ENCODE measurements at places on chromosomes 7 and 10. TPM values are rescaled to one million over a fixed set of nuclear protein-coding genes. Genes with fewer than 3 reads are reported as not detected.

CNPY1 gene
- total RNA-seq, result not detected

- H3K4me1 ChIP-seq, result peaks cover 26% of the 10 kb centered on the region
- peak overlapping the region; percentile 79 for H3K27ac ChIP-seq
- peak overlapping the region; percentile 58 for H3K4me3 ChIP-seq
- DNase-seq, result no peak
- peaks cover 34% of the 10 kb centered on the region for H3K27me3 ChIP-seq
Observed at GRCh38 chr10:133224756-133225372, 5.2 kb upstream of the UTF1 start.

TLX1 gene
- not detected for total RNA-seq

TRIM73 gene
- total RNA-seq, result 7.9 TPM

DNA sequence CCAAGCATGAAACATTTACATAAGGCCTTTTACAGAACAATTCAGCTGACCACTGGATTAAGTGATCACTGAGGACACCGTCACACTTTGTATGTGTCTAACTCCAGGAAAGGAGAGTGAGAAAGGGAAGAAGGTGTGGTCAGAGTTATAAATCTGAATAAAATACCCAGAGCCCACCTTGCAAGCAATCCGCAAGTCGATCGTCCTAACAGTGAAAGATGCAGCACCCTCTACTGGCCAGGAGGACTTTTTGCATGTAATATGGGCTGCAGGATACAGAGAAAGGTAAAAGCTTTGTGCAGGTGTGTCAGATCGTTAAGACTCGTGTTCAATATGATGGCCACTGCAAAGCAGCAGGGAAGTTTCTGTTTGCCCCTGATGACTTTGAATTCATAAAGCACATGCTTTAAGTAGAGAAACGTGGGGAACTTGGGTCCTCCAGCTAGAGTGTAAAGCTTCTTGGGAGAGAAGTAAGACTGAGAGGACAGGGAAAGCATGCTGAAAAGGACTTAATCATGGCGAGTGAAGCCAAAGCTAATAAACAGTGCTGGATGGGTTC is 68.5 kb upstream of the BMPER start:
- H3K4me1 ChIP-seq, result no peaks in the 10 kb centered on the region
- no peaks in the 10 kb centered on the region for H3K36me3 ChIP-seq
- H3K4me3 ChIP-seq, result no peak overlapping the region
- no peak for DNase-seq
- H3K27ac ChIP-seq, result no peak overlapping the region
- no peaks in the 10 kb centered on the region for H3K27me3 ChIP-seq

EN2 gene
- not detected for total RNA-seq

DNA sequence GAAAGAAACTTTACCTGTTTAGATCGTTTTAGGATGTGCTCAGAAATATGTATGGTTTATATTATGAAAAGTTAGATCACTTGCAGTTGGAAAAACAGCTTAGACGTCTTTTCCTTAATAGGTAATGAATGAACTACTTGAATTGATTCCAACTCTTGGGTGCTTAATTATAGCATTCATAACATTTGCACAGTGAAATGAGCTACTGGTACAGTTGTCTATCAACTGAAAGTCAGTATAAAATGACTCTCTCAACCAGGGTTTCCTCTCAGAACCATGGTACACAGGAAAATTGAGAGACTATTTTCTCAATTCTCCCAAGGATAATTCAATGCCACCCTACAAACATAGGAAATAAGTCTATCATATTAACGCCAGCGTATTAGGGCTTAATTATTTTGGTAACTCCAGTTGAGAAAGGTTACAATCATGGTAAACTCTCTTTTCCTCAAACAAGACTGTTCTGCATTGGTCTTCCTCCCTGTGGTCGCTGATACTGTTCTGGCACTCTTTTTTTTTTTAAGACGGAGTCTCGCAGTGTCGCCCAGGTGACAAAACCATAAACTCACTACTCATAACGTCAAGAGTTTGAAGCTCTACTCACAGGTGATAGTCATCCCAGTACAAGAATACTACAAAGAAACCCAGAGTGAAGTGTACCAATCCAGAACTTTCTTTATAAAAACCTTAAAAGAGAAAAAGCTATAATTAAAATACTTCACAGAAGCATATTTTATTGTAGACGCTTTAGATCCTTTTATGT is 2.0 kb downstream of the ANLN start:
- peaks cover 56% of the 10 kb centered on the region for H3K36me3 ChIP-seq
- peak overlapping the region; percentile 98 for H3K4me3 ChIP-seq
- no peaks in the 10 kb centered on the region for H3K27me3 ChIP-seq
- peaks cover 43% of the 10 kb centered on the region for H3K4me1 ChIP-seq
- peak overlapping the region; percentile 78 for H3K27ac ChIP-seq
- DNase-seq, result peak; percentile 53

DNA sequence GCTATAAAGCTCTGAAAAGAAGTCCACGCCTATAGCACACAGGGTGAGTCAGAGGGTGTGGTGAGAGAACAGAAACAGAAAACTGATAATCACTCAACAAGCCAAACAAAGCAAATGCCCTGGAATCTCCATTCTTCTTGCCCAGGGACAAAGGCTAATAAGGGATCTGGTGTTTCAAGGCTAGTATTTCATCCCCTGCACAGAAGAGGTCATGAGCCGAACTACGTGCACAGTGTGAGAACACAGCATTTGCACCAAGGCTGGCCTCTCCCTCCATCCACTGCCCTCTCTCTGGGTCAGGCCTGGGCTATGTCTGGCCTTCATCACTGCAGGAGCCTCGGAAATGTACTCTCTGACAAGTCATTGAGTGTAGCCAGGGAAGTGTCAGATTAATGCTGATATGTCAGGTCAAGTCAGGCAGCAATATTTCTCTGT is 42.7 kb downstream of the PRR15 start:
- peaks cover 5% of the 10 kb centered on the region for H3K27me3 ChIP-seq
- H3K4me3 ChIP-seq, result no peak overlapping the region
- H3K27ac ChIP-seq, result no peak overlapping the region
- no peaks in the 10 kb centered on the region for H3K36me3 ChIP-seq
- DNase-seq, result no peak

CC2D2B gene
- total RNA-seq, result 4.2 TPM

GRCh38 chr10:133143200-133143533 is 16.9 kb upstream of the KNDC1 start:
- no peak overlapping the region for H3K27ac ChIP-seq
- no peaks in the 10 kb centered on the region for H3K36me3 ChIP-seq
- H3K27me3 ChIP-seq, result peaks cover 30% of the 10 kb centered on the region
- no peak for DNase-seq
- no peak overlapping the region for H3K4me3 ChIP-seq
- peaks cover 4% of the 10 kb centered on the region for H3K4me1 ChIP-seq

GRCh38 chr10:11782793-11783557 is 40.2 kb upstream of the PROSER2 start:
- no peak overlapping the region for H3K27ac ChIP-seq
- H3K36me3 ChIP-seq, result no peaks in the 10 kb centered on the region
- H3K4me1 ChIP-seq, result peaks cover 4% of the 10 kb centered on the region
- no peak for DNase-seq

C7orf57 gene
- 0.12 TPM for total RNA-seq

DNA sequence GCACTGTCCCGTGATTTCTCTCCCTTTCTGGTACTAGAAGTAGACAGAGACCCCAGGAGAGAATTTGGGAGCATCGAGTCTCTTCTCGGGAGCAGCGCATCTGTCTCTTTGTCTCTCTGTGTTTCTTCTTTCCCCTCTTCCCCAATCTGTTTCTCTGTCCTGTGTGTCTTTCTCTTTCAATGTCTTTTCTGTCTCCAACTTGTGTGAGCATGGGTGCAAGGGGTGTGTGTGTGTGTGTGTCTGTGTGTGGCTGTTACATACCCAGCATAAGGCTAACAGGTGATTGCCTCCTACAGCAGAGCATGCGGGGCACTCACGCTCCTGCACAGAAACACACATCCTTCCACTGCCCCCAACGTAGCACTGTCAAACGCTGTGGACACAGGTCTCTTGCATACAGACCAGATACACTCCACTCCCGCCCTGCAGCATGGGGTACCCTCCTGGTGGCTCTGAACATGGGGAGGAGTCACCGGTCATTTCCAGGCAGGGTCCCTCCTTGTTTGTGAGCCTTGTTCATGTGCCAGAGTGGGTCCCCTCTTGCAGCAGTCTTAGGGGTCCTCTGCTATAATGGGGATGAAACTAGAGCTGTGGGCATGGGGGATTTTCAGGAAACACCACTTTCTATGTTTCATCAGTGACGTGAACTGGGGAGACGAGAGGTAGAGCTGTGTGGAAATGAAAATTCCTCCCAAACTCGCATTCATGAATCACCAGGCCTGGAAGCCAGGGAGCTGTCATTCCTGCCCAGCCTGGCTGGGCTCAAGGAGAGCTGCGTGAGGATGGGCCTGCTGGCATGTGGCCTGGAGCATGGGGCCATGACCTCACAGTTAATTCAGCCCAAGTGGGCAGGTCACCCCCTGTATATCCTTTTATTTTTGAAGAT is 980 bp downstream of the ADAMTS14 start:
- DNase-seq, result no peak
- peaks cover 54% of the 10 kb centered on the region for H3K27me3 ChIP-seq
- H3K4me1 ChIP-seq, result peaks cover 15% of the 10 kb centered on the region
- peak overlapping the region; percentile 58 for H3K4me3 ChIP-seq
- H3K27ac ChIP-seq, result no peak overlapping the region

DNA sequence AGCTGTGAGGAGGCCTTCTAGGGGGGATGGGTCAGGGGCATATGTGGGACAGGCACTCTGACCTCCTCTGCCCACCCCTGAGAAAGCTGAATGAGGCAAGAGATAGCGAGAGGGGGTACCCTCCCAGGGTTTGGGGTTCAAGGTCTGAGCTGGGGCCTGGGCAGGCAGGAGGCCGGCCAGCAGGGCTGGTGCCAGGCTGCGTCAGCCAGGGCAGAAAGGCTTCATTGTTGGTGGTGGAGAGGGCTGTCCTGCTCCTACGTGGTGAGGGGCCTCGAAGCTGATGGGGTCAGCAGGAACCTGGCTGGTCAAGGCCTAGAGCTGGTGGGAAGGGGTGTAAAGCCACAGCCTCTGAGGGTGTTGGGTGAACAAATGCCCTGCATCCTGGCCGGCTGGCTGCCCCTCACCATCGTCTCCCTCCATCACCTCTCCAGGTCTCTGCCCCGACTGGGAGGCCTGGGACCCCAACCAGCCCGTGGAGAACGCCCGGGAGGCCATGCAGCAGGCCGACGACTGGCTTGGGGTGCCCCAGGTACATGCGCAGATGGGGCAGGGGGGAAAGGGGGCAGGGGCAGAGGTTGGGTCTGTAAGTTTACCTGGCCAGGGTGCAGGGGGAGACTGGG is 6.6 kb downstream of the FLNC start:
- H3K27ac ChIP-seq, result no peak overlapping the region
- H3K4me3 ChIP-seq, result no peak overlapping the region
- H3K36me3 ChIP-seq, result no peaks in the 10 kb centered on the region
- H3K4me1 ChIP-seq, result no peaks in the 10 kb centered on the region
- H3K27me3 ChIP-seq, result peaks cover 7% of the 10 kb centered on the region

PRSS2 gene
- not detected for total RNA-seq

RBM20 gene
- 0.06 TPM for total RNA-seq

OR2A12 gene
- not detected for total RNA-seq

DNA sequence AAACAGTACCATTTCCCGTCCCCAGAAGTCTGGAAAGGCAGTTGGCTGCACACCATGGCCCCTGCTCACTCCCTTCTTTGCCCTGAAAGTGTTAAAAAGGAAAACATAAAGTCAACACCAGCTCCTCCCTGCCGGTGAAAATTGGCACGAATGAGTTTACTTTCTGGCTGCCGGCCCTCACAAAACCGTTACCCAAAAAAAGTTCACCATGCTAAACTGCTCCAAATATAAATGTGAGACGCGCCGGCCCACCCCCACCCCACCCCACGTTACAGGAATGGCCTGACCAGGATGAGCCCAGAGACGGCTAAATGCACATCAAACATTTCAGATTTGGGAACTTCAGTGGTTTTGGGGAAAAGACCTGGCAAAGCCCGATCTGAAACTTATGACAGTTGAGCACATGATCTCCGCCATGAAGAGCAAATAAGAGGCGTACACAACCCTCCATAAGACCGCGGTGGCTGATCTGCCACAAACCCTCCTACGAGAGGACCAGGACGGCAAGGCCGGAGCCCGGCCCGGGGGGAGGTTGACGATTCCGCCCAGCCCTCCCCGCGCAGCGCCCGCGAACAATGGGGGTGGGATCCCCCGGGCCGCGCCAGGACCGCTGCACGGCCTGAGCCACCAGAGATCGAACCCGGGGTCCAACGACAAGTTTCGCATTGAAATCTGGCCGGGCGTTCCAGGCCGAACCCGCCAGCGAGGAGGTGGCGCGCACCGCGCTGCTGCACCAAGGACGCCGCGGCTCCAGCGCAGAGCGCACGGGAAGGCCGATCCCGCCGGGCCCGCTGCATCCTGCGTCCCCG is 952 bp downstream of the DIP2C start:
- no peak overlapping the region for H3K4me3 ChIP-seq
- no peak for DNase-seq

- H3K27me3 ChIP-seq, result peaks cover 95% of the 10 kb centered on the region
- H3K36me3 ChIP-seq, result no peaks in the 10 kb centered on the region
- H3K4me1 ChIP-seq, result peaks cover 9% of the 10 kb centered on the region
- no peak overlapping the region for H3K27ac ChIP-seq
- H3K4me3 ChIP-seq, result no peak overlapping the region
- DNase-seq, result no peak
Observed at GRCh38 chr7:27245124-27245797, 2.7 kb downstream of the EVX1 start.

DNA sequence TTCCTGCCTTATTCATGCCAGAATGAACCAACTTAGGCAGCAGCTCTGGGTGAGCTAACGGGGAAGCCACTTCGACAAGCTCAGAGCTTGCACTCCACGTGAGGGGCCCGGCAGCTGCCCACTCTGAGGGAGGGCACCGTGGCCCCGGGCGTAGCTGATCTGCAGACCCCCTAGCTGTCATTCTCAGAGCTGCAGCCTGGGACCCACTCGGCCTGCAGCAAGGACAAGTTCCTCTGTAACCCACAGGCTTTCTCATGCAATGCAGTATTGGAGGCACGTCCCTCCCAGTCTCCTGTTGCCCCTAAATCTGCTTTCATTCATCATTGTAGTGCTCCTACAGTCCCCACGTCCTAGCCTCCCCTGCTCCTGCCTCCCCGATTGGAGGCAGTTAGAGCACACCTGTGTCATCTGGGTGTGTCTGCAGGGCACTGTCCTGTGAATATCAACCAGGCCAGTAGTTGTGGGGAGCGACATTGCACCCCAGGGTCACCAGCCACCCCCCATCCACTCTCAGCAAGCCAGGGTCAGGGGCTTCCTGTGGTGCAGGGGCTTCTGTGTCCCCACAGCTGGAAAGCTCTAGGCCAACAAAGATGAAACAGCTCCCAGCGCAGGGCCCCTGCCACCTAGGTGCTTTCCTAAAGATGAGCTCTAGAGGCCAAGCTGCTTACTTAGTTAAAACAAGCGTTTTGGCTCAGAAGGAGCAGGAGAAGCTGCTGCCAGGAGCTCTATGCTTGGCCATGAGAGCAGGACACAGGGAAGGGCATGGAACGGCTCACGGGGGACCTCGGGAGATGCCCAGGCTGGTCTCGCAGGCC is 333.6 kb downstream of the ADARB2 start:
- peak; percentile 29 for DNase-seq
- H3K27me3 ChIP-seq, result no peaks in the 10 kb centered on the region
- no peaks in the 10 kb centered on the region for H3K36me3 ChIP-seq
- no peak overlapping the region for H3K27ac ChIP-seq
- H3K4me1 ChIP-seq, result no peaks in the 10 kb centered on the region
- H3K4me3 ChIP-seq, result no peak overlapping the region
